ENCODE measurements at places on chromosomes 5 and 9.

DNA sequence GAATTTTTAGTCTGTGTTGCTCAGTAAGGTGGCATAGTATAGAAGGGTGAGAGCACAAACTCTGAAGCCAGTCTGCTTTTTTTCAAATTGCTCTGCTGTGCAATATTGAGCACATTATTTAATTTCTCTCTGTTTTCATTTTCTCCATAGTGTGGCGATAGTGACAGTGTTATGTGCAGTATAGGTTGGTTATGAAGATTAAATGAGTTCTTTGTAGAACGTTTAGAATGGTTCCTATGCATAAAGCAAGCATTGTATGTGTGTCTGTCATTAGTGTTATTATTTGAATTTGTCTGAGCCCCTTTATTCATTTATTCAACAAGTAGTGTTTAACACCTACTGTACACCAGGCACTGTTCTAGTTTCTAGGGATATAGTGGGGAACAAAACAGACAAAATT is 9.2 kb downstream of the PRR16 start:
- no peak for DNase-seq

- DNase-seq = no peak
These were observed 266.9 kb downstream of the COX7C start for GRCh38 chr5:86884608-86885007.

DNA sequence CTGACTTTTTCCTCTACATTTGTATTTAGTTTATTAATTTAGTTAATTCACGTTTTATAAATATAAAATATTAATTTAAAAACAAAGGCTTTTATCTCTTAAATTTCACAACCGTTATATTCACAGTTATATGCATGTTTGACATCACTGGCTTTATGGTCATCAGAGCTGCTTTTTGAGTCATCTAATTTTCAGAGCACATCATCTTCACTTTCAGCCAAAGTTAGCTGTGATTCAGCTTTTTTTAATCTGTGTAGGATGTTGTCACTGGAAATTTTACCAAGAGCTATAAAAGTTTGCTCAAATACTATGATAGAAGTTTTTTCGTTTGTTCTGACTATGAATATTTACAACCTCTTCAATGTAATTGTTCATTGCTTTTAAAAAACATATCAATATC is 12.4 kb downstream of the CDC37L1 start:
- DNase-seq = no peak

DNA sequence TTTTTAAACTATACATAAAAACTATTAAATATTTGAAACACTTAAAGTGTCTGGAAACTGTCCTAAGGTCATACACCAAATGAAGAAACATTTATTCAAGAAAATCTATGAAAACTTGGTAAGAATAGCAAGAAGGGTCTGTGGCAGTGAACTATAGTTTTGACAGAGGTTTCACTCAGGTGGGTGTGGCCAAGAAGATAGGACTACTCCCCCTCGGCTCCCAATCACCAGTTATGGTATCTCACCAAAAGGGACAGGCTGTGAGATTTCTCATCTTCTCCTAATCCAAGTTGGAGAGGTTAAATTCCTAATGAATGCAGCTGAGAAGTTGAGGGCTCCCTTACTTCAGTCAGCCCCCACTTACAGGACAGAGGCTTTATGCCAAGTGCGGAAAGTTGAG is 2.9 kb downstream of the ARSK start:
- DNase-seq = no peak

GRCh38 chr9:88049677-88050307 is 75.5 kb upstream of the CDK20 start:
- DNase-seq = no peak

GRCh38 chr9:27194401-27195091 is 85.5 kb downstream of the TEK start:
- DNase-seq = no peak

GRCh38 chr5:116872986-116873385 is 298.4 kb upstream of the SEMA6A start:
- no peak for DNase-seq

DNA sequence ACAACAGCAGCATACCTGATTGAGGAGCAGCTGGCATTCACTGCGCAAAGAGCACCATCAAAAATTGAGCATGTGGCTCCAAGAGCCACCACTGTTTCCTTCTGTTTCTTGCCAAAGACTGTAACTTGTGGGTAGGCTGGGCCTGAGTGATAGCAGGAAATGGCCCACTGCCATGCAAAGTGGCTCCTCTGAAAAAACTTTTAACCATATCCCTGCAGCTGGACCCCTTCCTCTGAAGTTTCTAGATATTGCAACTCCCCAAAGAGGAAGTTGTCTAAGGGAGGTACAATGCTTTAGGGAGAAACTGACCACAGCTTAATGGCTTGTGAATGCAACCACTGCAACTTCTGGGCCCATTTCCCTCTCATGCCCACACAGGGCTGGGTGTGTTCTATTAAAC is 355.4 kb upstream of the PDE4D start:
- no peak for DNase-seq

GRCh38 chr5:17096952-17097695 is 120.3 kb upstream of the BASP1 start:
- no peak for DNase-seq

- DNase-seq = no peak
These were observed 26.9 kb upstream of the FEM1C start for GRCh38 chr5:115571441-115571878.

DNA sequence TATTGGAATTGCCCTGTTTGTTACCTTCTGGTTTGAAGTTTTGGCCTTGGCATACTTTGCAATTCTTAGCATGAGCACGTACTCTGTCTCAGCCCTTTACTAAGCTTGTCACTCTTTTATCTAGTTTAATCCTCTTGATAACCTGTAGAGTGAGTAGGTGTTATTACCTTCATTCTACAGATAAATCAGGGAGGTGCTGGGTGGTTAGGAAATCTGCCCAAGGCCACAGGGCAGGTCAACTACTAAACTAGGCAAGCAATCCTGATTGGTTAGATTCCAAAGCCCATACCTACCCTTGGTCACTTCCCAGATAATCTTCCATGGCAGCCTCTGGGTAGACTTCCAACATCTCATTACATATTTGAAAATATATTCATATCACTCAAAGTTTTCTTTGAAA is 65.7 kb downstream of the PCSK5 start:
- DNase-seq = no peak

DNA sequence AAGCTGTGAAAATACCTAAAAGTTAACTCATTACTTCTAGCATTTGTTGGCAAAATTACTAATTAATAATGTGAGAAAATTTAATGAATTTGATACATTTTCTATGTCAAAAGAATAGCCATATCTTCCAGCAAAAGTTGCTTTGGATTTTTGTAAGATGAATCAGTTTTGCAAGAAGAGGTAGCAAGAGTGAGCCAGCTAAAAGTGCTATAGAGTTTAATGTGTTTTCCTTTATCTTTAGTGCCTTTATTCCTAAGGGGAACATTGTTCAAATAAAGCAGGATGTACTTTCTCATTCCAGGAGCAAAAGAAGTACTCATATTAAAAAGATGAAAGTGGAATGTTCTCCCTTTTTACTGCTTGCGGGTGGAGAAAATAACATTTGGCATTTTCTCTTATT is 622.2 kb downstream of the ANXA1 start:
- DNase-seq = no peak

GRCh38 chr9:76655121-76655541 is 109.1 kb upstream of the PCA3 start:
- no peak for DNase-seq

- DNase-seq = no peak
These were observed 24.2 kb upstream of the TMEM171 start for GRCh38 chr5:73096239-73096575.

DNA sequence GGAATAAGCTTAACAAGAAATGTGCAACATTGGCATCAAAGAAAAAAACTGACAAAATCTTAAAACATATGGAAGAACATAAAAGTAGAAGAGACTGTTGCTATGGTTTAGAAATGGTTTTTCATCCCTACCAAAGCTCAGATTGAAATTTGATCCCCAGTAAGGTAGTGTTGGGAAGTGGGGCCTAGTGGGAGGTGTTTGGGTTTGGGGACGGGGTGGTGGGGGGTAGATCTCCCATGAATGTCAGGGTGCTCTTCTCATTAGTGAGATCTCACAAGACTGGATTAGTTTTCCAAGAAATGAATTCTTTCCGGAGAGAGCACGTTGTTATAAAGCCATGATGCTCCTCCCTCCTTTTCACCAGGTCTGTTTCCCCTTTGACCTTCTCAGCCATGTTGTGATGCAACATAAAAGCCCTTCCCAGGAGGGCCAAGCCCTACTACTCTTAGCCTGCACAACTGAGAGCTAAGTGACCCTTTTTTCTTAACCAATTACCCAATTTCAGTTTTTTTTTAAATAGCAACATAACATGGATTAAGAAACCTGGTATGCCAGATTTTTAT is 10.6 kb downstream of the TMEM167A start:
- DNase-seq = no peak

GRCh38 chr9:134224567-134225093 is 60.3 kb upstream of the RNU6ATAC start:
- no peak for DNase-seq

GRCh38 chr9:121785673-121786542 is 134.5 kb downstream of the DAB2IP start:
- no peak for DNase-seq

DNA sequence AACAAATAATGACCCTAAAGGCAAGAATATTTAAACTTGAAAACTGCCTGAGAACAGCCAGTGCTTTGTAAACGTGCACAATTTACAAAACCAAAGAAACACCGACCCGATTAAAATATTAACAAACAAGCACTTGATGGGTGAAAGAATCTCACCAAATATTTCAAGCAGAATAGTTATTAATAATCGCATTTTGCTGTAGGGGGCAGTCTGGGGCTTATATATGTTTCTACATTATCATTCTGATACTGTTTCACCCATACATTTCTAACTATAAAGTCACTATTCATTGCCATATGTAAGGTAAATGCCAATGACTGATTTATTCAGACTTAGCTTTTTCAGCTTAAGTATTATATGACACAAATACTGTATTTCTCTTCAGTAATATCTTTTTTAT is 37.7 kb downstream of the UBAP2 start:
- DNase-seq = no peak

All from stimulated activated CD4-positive, alpha-beta T cell treated with anti-CD3 and anti-CD28 coated beads, TNF-alpha, amount 100 ng/mL, for 1 hour (primary cell).